ENCODE measurements at places on chromosomes 2 and 18.

GRCh38 chr2:58449286-58450010, 208.3 kb upstream of the FANCL start:
- no peak for DNase-seq

DNA sequence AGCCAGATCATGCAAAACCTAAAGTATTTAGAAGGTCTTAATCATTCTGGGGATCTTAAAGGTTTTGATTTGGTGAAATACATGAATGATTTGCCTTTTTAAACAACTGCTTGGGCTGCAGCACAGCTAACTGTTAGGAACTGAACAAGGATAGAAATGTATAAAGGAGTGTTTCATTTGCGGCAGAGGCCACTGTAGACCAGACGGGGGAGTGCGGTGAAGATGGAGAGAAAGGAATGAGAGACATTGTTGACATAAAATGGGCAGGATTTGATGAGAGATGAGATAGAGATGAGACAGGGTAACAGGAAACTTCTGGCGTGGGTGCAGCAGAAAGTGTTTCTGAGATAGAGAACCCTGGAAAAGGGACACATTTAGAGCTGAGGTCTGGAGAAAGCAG, 308.1 kb downstream of the TMX3 start:
- no peak for DNase-seq

GRCh38 chr2:2940702-2941101, 436.9 kb downstream of the EIPR1 start:
- no peak for DNase-seq

- no peak for DNase-seq
These were observed 28.8 kb downstream of the LIPG start for GRCh38 chr18:49590608-49591007.

GRCh38 chr2:105804266-105804665, 59.6 kb downstream of the NCK2 start:
- DNase-seq = no peak

- DNase-seq = no peak
These were observed 67.0 kb upstream of the TNFRSF11A start for GRCh38 chr18:62258093-62258492.

DNA sequence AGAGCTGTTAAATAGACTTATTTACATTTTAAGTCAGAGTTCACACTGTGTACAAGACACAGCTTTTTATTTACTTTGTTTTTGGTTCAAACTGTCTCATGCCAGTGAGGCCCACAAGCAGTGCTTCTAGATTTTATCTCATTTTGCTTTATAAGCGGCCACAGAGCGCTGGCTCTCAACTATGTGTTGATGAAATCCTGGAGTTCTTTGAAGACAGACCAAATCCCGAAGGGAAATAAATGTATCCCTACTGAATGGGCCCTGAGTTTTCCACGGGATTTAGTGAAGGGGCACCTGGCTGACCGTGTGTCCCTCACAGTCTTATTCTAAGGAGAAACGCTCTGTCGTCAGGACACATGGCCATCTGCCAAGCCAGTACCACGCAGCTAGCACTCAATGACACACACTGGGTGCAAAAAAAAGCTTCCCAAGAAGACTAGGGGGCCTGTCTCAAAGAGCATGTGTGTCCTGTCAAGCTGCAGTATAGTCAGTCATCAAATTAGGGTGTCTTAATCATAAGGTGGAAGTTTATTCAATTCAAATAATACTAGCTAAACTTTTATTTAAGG, 23.4 kb downstream of the LYPD1 start:
- DNase-seq = no peak

DNA sequence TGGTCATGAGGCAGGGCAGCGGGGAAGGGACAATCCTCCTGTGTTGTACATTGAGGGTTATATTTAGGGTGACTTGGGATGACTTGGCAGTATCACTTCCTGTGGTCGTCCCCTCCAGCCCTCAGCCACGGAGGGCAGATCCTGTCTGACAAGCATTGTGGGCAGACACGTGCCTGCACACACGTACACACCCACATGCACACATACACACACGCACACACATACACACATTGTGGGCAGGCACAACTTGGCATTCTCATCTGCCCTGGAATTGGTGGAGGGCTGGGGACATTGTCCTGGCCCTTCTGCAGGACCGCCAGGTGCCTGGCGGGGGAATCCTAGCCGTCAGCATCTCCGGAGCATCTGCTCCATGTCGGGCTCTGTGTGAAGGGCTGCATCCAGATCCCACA, 47.6 kb downstream of the ODC1 start:
- no peak for DNase-seq

GRCh38 chr2:54024576-54024975, 53.8 kb upstream of the PSME4 start:
- DNase-seq = no peak

DNA sequence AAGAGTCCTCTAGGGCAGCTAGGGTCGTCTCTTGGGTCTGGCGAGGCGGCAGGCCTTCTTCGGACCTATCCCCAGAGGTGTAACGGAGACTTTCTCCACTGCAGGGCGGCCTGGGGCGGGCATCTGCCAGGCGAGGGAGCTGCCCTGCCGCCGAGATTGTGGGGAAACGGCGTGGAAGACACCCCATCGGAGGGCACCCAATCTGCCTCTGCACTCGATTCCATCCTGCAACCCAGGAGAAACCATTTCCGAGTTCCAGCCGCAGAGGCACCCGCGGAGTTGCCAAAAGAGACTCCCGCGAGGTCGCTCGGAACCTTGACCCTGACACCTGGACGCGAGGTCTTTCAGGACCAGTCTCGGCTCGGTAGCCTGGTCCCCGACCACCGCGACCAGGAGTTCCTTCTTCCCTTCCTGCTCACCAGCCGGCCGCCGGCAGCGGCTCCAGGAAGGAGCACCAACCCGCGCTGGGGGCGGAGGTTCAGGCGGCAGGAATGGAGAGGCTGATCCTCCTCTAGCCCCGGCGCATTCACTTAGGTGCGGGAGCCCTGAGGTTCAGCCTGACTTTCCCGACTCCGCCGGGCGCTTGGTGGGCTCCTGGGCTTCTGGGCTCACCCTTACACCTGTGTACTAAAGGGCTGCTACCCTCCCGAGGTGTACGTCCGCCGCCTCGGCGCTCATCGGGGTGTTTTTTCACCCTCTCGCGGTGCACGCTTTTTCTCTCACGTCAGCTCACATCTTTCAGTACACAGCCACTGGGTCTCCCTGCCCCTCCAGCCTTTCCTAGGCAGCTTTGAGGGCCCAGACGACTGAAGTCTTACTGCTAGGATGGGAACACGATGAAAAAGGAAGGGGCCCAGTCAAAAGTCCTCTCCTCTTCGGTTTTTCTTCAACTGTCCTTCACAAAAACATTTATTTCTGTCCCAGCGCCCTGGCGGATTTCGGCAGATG, 8.1 kb downstream of the SIX2 start:
- no peak for DNase-seq

DNA sequence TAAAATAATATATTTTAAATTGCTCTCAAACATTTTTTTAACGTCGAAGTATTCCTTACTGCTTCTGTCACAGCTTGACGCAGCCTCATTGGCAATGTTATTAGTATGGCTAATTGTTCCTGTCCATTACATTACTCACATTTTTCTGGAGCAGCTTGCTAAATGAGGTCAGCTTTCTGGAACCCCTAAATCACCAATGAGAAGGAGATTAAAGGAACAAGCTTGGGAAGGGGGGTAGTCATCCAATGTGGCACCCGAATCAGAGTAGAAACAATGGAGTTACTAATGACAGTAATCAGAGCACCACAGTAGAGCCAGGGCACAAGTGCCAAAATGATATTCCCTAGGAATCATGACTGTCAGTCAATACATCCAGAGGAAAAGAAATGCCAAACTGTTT, 5.1 kb downstream of the NEUROD1 start:
- DNase-seq = no peak

- DNase-seq = no peak
These were observed 336.5 kb downstream of the KCNS3 start for GRCh38 chr2:18214936-18215335.

DNA sequence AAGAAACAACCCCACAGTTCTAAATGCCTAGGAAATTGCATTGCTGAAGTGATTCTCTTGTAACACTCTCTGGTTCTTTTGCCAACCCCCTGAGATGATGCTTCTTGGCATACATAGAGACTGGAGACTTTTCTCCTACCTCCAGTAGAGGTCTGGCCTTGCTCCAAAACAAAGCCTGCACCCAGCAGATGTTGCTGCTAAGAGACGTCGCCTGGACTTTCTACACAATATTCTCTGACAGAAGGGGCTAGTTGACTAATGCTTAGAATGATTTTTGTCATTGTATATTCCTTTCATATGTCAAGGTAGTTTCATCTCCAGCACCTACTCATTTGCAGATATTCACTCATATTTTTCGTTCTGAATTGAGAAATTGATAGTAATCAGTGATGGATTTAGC, 24.6 kb downstream of the SOWAHC start:
- no peak for DNase-seq

- DNase-seq = no peak
These were observed 34.8 kb downstream of the COL5A2 start for GRCh38 chr2:189144700-189145211.

- no peak for DNase-seq
These were observed 189.3 kb downstream of the ANAPC1 start for GRCh38 chr2:111694700-111695101.

DNA sequence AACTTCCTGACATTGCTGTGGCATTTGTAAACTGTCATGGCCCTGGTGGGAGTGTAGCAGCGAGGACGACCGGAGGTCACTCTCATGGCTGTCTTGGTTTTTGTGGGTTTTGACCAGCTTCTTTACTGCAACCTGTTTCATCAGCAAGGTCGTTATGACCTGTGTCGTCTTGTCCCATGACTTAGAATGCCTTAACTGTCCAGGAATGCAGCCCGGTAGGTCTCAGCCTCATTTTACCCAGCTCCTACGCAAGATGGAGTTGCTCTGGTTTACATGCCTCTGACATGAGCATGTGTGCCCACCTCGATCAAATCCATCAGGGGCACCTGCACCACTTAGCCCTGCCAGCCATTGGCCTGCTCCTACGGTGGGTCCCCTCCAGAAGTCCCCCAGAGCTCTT, 32.9 kb upstream of the SLC66A3 start:
- no peak for DNase-seq

GRCh38 chr18:22871809-22872525, 61.2 kb upstream of the RBBP8 start:
- DNase-seq = no peak

GRCh38 chr2:65377556-65378192, 54.7 kb downstream of the SPRED2 start:
- DNase-seq = no peak

- DNase-seq = no peak
These were observed 80.5 kb downstream of the EHBP1 start for GRCh38 chr2:62785810-62786597.

- no peak for DNase-seq
These were observed 173.8 kb downstream of the ICOS start for GRCh38 chr2:204110338-204110741.

GRCh38 chr18:56458770-56459712, 179.4 kb downstream of the TXNL1 start:
- no peak for DNase-seq

DNA sequence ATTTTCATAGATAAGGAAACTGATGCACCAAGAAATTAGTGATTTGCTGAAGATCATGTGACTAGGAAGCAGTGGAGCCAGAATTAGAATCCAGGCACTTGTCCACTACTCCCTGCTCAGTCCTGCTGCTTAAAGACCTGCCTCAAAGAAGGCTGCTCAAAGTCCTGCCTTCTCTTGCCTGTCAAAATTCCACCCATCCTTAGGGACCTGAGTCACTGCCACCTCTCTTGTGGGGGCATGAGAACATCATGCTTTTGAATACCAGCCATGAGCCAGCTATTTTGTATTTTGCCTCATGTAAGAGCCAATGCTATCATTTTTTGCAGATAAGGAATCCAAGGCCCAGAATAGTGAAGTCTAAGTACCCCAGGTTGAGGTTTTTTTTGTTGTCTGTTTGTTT, 47.1 kb downstream of the DDX1 start:
- no peak for DNase-seq

- no peak for DNase-seq
These were observed 106.9 kb upstream of the ITGB6 start for GRCh38 chr2:160306985-160307384.

DNA sequence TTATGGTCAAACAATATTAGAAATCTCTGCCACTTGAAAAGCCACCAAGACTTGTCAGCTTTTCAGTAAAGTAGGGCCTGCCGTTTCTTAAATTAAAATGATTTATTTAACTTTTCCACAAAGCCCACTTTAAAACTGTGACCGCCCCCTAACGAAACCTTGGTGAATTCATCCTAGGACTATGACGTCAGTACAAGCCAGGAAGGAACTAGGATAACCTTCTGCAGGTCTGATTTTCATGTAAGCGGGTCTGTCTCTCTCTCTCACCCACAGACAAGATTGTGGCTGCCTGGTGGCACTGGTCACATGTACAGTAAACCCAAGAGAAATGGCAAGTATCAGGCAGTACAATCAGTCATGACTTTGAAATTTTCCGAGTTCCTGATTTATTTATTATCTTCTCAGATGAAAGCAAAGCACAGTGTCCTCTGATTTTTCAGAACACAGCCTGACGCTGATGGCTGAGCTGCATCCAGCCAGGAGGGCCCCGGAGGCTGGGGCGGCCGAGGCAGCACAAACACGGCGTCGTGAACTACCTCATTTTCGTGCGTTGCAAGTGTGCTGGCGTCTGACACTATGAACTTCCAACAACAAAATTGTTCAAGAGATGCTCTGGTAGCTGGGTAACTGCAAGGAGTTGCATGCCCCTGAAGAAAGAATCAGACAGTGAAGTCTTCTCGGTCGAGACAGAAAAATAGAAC, 18.9 kb downstream of the SALL3 start:
- DNase-seq = no peak

DNA sequence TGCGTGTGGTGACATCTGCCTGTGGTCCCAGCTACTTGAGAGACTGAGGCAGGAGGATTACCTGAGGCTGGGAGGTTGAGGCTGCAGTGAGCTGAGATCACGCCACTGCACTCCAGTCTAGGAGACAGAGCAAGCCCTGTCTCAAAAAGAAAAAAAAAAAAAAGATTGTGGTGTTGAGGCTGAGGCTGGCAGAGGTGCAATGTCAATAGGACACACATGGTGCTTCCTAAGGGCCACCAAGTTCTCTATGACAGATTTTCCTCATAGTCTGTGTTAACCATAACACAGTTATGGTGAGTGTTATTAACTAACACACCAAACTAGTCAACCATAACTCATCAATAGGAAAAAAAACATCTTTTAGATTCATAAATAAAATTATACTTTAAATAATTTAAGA, 494.4 kb downstream of the TMX3 start:
- no peak for DNase-seq

GRCh38 chr18:22710673-22711191, 222.4 kb upstream of the RBBP8 start:
- no peak for DNase-seq

DNA sequence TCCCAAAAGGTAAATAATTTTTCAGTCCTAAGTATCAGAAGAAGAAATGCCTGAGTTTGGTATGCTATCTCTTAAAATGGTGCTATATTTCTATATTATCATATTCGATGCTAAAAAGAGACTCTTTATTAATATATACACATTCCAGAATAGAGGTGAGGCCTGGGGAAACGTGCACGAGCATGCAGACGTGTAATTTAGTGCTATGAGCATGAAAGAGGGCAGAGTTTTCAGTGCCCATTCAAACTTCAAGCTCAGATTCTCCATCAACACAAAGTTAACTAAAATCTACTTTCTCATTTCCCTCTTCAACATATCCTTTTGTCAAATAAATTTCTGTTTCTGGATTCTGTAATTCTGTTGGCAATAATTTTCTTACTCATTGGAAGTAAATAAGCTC, 5.7 kb upstream of the COBLL1 start:
- no peak for DNase-seq
